Mucosa of descending colon (tissue), 3 donors: ENCODE measurements at places on chromosomes 2 and 18. TPM values are rescaled to one million over a fixed set of nuclear protein-coding genes. Genes with fewer than 3 reads are reported as not detected.
A peak's percentile ranks its signal among the peaks of the same experiment; 100 is the strongest.

GRCh38 chr2:138029276-138029675 lies 65.0 kb downstream of the HNMT start:
- DNase-seq, result no peak

GRCh38 chr18:13252686-13253410 lies 34.3 kb downstream of the LDLRAD4 start:
- DNase-seq, result no peak

DNA sequence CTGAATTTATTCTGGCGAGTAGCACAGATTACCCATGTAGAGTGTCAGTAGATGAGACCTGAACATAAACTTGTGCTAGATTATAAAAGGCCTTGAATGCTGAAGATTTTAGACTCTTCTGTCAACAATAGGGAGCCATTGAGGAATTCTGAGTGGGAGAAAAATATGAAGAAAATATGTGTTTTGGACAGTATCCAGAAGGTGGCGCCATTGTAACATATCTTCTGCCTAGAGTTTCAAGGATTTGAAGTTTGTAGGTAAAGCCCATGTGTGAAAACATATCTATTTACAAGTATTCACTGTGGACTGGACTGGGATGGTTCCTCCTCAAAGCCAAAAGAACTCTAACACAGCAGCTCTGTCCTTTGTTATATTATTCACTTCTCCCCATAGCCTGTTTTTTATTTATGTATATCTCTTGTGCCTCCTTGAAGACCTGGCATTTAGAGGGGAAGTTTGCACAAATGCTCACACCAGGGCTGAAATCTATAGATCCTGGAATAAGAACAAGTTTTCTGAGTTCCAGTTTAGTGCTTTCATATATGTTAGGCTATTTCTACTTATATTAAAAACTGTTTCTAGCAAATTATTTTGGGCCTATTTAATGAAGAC lies 124.9 kb downstream of the RDH14 start:
- peak; percentile 52 for DNase-seq

DNA sequence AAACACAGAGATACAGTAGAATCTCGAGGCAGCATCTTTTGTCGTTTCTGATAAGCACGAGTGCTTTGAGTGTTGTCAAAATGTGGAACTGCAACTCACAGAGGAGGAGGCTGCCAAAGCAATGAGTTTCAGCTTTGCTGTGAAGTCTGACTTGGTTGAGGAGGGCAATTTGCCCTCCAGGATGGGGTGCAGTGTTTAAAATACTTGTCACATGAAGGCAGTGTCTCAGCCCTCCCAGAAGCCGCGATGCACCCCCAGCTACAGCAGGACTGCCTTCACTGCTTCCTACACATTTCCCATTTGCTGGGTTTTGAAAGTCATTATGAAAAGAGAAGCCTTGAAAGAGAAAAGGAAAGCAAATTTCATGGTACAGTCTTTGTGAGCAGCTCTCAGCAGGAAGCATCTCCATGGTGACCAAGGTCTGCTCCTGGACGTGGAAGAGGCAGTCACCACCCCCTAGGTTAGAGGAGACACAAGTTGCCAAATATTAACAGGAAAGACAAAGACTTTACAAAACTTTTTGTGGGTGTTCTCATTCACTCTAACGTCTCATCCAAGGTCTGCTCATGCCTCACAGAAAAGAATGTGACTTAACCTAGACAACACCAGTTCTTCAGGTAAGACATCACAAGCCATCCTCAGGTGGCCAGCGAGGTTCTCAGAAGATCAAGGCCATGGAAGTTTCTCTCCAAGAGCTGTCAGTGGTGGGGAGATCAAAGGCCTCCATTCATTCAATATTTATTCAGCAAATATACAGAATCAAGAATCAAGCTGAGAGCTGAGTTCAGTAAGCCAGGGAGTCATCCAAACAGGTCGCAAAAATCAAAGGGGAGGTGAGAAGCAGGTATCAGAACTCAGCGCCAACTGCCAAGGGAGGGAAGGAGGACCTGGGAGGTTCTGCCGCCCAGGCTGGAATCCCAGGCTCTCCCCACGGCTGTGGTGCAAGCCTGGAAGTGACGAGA lies 476.0 kb downstream of the EIPR1 start:
- no peak for DNase-seq

- no peak for DNase-seq
Measured at GRCh38 chr18:54813305-54813704, 15.0 kb upstream of the RAB27B start.

DNA sequence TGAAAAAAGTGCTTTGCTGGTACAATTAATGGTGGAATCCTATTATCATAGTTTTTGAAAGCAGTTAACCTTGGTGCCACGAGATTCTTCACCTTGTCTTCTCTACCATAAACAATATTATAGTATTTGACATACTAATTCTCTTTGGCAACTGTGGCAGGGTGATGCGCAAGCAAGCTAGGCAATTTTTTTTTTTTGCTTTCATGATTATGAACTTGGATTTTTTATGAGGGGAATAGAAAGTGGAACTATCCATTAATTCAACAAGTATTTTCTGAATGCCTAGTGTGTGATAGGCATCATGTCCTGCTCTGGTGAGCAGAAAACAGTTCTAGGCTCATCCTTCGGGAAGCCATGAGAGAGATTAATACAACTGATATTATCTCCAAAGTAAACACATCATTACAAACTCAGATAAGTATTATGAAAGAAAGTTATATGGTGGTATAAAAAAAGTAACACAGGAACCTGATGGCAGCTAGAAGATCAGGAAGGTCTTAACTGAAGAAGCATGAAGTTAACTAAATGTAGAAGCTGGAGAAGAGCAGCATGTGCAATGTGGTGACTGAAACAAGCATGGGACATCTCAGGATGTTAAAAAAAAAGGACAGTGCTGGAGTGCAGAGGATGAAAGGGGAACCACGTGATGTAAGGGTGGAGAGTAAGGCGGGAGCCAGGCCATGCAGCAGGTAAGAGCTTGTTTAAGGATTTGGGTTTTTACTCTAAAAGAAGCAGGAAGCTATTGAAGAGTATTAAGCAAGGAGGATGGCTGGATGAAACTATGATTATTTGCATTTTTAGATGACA lies 113.7 kb downstream of the ZEB2 start:
- no peak for DNase-seq

GRCh38 chr2:64023485-64024258 lies 4.4 kb upstream of the VPS54 start:
- no peak for DNase-seq

The PLEKHA3 gene
- 47.6 TPM for total RNA-seq

The RUFY4 gene
- total RNA-seq, result not detected

The SERPINB11 gene
- total RNA-seq, result not detected

The TRABD2A gene
- total RNA-seq, result 63.2 TPM

The GYPC gene
- 67.8 TPM for total RNA-seq

The NEU4 gene
- 41.4 TPM for total RNA-seq

The CYTIP gene
- total RNA-seq, result 5.8 TPM

The SP140 gene
- total RNA-seq, result 4.9 TPM
